Activated naive CD4-positive, alpha-beta T cell treated with Interleukin-2 at 50 U/mL for 16 hours (primary cell): ENCODE measurements at places on chromosomes 5 and 9.

DNA sequence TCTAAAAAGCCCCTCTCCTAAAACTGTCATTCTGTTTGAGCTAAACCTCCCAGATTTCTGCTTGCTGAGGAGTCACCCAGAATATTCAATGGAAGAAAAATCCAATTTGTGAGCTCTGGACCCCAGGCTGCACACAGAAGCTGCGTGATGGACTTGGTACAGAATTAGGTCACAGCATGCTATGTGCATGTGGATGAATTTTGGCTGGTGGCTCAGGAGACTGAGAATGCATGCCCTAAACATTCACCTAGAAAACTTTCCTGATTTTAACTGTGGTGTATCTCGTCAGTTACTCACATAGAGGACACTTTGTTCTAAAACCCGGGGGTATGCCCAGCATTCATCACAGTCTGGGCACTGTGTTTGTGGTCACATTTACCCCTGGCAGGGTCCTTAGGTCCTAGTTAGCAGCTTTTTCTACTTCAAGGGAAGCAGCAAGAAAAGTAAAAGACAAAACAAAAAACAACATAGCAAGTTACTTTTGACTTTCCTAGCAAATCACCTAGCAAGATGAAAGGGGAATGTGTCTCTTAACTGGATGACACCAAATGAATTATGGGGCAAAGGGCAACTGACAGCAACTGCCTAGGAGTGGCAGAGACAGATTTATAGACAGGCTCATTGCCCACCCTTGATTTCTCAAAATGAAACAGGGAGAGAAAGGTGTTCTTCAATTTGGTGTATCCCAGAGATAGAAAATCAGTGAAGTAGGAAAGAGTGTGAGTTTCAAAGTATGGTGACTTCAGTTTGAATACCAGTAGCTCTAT, 8.3 kb upstream of the SHROOM1 start:
- no peak for DNase-seq

DNA sequence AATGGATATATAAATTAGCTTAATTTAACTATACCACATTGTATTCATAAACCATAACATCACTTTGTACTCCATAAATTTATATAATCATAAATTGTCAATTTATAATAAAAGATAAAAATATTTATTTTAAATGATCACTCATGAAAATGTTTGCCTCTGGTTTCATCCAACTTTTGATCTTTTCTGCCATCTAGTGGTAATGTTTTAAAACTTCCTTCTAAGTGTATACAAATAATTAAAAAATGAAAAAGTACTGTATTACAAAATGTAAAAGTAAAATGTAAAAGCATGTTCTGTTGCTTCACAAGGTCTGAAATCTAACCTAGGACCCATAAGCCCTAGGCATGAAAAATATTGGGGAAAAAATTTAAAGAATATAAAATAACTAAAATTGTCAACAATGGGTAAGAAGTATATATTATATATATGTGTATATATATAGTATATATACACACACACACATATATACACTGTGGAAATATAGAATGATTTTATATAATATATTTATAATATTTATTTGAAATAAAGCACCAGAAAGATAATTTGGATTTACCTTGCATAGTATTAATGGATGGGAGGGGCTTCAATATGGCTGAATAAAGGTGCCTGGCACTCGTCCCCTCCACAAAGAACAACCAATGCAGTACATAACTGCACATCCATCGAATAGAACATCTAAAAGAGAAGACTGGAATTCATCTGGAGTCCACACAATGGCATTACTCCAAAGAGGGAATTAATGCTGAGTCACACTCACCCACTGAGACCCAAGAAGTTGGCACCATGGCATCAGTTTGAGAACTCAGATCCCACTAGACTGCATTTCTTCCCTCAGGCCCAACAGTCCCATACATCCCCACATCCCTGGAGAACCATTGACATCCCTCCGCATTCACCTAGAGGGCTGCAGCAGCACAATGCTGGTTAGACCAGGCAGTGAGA, 32.5 kb downstream of the ANXA1 start:
- no peak for DNase-seq

GRCh38 chr9:70902692-70903131, 218.7 kb downstream of the TRPM3 start:
- no peak for DNase-seq

- DNase-seq, result no peak
These were observed 10.6 kb upstream of the C6 start for GRCh38 chr5:41223962-41224361.

GRCh38 chr9:20499013-20499412, 123.3 kb downstream of the MLLT3 start:
- DNase-seq, result no peak

GRCh38 chr5:178113141-178113787, at the start of gene N4BP3:
TSS of gene N4BP3 (plus strand) at chr5:178113532. CDS start at chr5:178119584, 6,052 bp downstream.
- peak; percentile 87 for DNase-seq

DNA sequence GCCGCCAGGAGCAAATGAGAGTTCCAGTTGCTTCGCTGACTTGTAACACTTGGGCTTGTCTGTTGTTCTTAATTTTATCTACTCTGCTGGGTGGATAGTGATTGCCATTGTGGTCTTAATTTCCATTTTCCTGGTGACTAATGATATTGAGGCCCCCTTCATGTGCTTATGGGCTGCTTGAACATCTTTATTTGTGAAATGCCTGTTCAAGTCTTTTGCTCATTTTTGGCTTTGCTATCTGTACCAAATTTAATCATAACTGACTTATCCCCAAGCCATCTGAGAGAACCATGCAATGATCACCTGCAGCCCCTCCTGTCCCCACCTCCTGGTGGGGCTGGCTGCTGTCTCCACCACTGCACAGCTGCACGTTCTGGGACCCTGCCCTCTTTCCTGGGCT, 20.5 kb downstream of the STC2 start:
- DNase-seq, result no peak

DNA sequence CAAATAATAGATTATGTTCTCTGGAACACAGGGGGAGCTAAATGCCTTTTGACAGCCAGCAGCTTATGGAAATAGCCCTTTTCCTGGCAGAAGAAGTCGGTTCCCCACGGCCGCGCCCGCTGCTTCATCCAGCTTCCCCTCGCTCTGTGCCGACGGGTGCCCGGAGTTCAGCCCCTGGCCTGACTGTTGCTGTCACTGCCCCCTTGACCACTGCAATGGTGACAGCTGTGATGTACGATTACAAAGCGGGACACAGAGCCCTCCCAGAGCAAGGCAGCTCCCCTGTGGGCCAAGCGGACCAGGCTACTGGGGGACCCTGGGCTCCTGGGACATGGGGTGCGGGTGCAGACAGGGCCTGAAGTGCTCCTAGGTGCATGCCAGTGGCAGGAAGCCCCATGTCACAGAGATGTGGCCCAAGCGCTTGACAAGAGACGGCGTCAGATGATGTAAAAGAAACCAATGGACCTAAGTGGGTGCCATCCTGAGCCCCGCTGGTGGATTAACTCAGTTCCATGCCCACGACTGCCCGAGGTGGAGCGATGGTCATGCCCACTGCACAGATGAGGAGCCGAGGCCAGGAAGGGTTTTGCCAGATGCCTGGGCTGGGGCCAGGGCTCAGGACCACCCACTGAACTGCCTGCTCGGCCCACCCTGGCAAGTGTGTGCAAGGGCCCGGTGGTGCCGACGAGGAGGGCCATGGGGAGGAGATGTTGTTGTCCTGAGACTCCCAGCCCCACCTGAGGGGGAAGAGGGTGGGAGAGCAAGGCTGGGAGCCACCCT, 13.2 kb upstream of the CLPTM1L start:
- no peak for DNase-seq

GRCh38 chr9:112421771-112422222, 41.9 kb downstream of the HSDL2 start:
- no peak for DNase-seq
